ENCODE measurements at places on chromosomes 3 and 15. TPM values are rescaled to one million over a fixed set of nuclear protein-coding genes. Genes with fewer than 3 reads are reported as not detected.
A peak's percentile ranks its signal among the peaks of the same experiment; 100 is the strongest.

Gene TMOD2
- 0.80 TPM for polyA plus RNA-seq

Gene NR2E3
- 0.80 TPM for polyA plus RNA-seq

Gene ITIH4
- 3.2 TPM for polyA plus RNA-seq

Gene RNU5B-1
- polyA plus RNA-seq: not detected

Gene SPTBN5
- polyA plus RNA-seq: 0.32 TPM

Gene TFRC
- 19.3 TPM for polyA plus RNA-seq

Gene CCK
- 3.5 TPM for polyA plus RNA-seq

Gene CD276
- 158 TPM for polyA plus RNA-seq

Gene CCR1
- polyA plus RNA-seq: not detected

- DNase-seq: no peak
These were observed 225.3 kb upstream of the KCNMB2 start for GRCh38 chr3:178310949-178311348.

- DNase-seq: no peak
These were observed 15.3 kb upstream of the UNC13C start for GRCh38 chr15:53962646-53963561.

- no peak for DNase-seq
These were observed 590 bp upstream of the TRIM71 start for GRCh38 chr3:32817257-32817557.

DNA sequence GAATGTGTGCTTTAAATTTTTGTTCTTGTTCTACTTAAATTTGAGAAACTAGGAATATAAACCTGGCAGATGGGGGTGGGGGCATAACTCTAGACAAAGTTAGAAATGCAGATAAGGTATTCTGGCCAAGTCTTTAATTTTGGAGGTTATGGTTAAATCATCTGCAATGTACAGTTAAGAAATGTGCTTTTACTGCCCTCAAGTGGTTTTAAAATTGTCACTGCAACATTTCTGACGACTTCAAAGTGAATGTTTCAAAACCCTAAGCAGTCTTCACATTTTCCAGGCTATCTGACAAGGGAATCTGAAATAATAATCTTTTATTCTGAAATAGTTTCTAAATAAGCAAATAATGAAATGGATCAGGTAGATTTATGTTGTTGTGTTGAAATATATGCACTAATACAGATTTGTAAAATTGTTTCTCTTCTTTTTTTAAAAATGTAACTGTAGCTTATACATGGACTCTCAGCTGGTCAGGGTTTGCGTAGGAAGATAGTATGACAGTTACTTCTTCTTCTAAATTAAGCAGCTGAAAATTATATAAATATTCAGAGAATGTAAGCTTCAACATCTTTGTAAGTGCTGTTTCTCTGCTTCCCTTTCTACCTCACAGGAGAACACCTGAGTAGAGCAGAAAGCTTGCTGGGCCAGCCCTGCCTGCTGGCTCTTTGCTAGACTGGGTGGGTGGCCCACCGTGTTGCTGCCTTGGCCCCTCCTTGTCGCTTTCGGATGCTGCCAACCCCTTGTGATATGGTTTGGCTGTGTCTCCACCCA, 45.0 kb downstream of the SUCNR1 start:
- DNase-seq: no peak

DNA sequence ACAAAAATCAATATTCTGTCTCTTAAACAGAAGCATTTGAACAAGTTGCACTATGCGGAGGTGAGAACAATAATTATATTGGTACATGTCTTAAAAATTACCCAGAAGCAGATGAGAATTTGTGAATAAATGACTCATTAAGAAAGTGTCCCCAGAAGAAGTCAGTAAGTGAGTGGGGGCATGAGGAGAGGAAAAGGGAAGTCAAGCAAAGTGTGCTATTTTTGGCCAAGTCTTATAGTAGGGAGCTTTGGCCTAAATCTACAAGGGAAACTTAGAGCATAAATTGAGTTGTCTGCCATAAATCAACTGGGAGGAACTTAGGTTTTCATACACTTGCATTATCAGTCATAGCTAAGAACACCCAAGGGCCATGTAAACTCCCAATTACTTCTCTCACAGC, 86.9 kb upstream of the SATB1 start:
- DNase-seq: no peak

GRCh38 chr3:131091768-131092167, 65.1 kb downstream of the NEK11 start:
- DNase-seq: no peak

DNA sequence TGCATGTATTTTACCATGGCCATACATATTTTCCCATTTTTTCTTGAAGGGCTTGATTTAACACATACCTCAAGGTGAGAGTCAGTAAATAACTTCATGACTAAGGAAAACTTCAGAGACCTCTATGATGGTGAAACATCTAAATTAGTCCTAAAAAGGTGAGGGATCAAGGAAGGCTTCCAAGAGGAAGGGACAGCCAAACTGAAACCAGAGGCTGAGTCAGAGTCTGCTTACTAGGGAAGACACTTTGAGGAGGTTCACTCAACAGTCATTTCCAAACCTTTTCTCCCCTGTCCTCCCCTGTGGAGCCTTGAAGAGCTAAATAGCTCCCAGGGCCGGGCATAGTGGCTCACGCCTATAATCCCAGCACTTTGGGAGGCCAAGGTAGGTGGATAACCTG, 206.6 kb downstream of the SHQ1 start:
- no peak for DNase-seq

- DNase-seq: peak; percentile 51
These were observed 234.8 kb downstream of the XXYLT1 start for GRCh38 chr3:195036203-195036505.

- DNase-seq: no peak
These were observed 7.9 kb upstream of the SRP14 start for GRCh38 chr15:40046721-40047414.

GRCh38 chr3:56815589-56815988, 13.8 kb upstream of the ARHGEF3 start:
- DNase-seq: no peak

- DNase-seq: no peak
These were observed at the start of gene ZDHHC23 for GRCh38 chr3:113947372-113948014. ZDHHC23 (plus strand) TSS chr3:113948013; CDS start chr3:113948803, 790 bp downstream.

DNA sequence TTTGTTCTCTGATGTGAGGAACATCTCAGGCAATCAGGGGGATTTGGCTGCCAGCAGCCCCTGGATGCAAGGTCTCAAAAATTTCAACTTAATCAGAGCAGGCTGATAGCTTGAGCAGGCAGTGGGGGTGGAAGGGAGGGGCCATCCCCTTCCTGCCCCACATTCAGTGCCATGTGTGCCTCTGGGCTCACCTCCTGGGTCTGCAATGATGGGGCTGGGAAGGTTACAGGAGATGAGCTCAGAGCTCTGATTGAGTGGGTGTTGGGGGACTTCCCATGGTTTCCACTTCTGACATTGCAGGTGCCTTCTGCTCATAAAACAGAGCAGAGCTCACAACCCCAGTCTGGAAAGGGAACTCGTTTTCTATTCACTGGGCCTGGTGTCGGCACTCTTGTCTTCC, 37.0 kb downstream of the PARP16 start:
- DNase-seq: no peak

DNA sequence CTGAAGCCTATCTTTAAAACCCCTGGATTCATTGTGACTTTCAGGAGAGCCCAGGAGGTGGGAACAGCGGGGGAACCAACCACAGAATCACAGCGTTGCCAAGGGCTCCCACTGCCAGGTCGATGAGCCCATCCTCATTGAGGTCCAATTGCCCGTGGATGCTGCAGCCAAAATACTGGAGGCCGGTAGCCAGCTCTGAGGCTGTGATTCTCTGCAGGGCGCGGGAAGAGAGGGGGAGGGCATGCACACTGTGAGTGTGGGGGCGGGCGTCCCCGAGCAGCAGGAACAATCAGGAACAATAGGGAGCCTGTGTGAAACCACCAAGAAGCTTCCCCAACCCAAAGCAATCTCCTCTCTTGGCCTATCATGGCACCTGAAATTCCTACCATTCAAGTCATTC, 53.4 kb downstream of the FEM1B start:
- DNase-seq: no peak

GRCh38 chr3:164007765-164008164, 1070.5 kb downstream of the SI start:
- DNase-seq: no peak

GRCh38 chr3:63481627-63482026, 170.8 kb upstream of the SNTN start:
- DNase-seq: no peak

DNA sequence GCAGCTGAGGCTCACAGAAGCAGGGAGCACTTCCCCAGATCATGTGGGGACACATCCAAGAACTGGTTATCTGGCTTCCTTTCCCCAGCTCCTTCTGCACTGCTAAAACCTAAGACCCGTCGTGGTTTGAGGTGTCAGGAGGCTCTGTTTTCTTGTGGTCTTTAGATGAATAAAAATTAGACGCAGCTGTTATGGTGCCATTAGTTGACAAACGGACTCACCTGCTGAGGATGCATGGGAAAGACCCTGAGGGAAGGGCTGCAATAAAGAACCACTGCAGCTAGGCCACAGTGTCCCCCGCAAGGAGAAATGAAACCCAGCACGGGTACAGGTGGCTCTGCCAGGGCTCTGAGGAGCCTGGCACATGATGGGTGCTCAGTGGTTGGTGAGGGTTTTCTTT, 99.4 kb downstream of the IQSEC1 start:
- DNase-seq: no peak
